Right atrium auricular region (tissue), 2 donors: ENCODE measurements at places on chromosomes 12 and 14.

- DNase-seq: no peak
These were observed 165.5 kb downstream of the SLC38A4 start for GRCh38 chr12:46660276-46660675.

DNA sequence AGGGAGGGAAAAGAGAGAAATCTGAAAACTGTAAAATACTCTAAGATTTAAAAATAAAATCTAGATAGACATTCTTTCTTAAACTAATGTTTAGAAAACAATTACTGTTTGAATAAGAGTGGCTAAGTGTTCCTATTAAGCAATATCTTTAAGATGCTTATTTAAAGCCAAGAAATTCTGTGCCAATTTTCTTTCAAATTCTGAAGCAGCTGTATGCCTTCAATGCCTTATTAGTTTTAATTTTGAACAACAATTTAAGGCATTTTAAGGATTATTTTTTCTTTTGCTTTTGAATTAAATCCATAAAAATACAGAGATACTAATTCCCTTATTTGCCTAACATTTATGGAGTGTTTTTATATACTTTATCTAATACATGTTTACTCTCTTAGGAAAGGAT, 50.3 kb upstream of the KITLG start:
- no peak for DNase-seq

DNA sequence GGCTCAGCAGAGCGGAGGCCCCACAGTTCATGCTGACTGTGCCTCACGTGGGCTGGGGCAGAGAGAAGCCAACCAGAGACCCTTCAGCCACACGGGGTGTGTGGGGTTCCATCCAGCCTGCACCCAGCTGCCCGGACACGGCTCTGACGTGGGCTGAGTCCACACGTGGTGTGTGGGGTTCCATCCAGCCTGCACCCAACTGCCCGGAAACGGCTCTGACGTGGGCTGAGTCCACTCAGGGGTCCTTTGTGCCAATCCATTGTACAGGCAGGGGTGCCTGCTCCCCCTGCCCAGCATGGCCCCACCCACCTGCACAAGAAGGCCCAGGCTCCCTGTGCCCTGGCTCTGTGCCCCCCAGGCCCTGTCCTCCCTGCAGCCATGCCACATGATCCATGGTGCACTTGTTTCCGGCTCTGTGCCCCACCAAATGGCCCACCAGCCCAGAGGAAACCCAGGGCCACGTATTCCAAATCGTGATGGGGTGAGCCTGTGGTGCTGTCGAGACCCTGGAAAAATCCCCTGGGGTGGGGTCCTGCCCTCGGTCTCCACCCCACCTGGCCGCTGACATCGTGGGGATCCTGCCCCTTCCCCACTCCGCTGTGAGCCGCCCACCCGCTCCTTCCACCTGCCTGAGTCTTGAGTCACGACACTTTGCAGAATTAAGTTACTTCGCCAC, 99.3 kb upstream of the SFSWAP start:
- no peak for DNase-seq

GRCh38 chr12:132429946-132430643, 59.9 kb upstream of the FBRSL1 start:
- DNase-seq: no peak

GRCh38 chr12:131380220-131380964, 330.5 kb upstream of the SFSWAP start:
- DNase-seq: no peak

- peak; percentile 66 for DNase-seq
These were observed 5.4 kb upstream of the CCDC177 start for GRCh38 chr14:69580009-69580577.

DNA sequence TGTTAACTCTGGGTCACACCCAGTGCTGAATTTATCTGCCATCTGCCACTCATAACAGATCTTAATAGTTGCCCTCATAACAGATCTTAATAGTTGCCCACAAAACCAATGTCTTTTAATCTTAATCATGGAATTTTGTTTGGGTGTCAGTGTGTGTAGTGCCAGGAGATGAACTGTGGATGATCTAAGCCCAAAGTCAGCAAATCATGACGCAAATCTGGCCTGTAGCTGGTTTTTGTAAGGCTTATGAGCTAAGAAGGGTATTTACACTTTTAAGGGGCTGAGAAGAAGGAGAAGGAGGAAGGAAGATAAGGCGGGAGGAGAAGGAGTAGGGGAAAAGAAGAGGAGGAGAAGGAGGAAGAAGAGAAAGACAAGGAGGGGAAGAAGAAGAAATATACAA, 10.0 kb upstream of the IL26 start:
- no peak for DNase-seq

- peak; percentile 84 for DNase-seq
These were observed 5.0 kb downstream of the CELA1 start for GRCh38 chr12:51341251-51342007.

DNA sequence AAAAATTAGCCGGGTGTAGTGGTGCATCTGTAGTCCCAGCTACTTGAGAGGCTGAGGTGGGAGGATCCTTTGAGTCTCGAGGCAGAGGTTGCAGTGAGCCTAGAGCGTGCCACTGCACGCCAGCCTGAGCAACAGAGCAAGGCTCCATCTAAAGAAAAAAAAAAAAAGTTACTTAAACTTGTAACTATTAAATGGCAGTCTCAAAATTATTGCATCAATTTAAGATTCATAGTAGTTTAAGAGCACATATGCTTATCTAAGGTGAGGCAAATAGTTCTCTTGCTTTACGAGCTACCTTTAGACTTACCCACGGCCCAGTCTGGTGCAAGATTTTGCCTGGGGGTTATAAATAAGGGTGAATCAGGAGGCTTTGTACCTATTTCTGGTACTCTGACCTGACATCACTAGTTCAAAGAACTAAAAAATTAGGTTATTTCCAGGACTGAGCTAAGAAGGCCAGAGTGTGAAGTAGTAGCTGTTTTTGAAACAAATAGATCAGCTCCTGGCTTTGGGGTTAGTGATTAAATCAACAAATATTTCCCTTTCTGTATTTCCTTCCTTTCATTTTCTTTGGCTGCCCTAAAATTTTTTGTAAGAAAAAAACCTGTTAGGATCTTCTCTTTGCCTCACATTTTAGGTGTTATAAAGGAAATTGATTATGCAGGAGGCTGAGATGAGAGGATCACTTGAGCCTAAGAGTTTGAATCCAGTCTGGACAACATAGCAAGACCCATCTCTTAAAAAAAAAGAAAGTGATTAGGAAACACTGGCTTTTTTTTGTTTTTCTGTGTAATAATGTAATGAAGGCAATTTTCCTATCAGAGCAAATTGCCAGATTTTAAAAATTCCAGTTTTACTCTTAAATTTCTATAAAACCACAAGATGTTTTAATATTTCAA, 3.6 kb downstream of the MGAT2 start:
- DNase-seq: no peak

GRCh38 chr14:54329082-54329695, 67.6 kb upstream of the CDKN3 start:
- peak; percentile 68 for DNase-seq

DNA sequence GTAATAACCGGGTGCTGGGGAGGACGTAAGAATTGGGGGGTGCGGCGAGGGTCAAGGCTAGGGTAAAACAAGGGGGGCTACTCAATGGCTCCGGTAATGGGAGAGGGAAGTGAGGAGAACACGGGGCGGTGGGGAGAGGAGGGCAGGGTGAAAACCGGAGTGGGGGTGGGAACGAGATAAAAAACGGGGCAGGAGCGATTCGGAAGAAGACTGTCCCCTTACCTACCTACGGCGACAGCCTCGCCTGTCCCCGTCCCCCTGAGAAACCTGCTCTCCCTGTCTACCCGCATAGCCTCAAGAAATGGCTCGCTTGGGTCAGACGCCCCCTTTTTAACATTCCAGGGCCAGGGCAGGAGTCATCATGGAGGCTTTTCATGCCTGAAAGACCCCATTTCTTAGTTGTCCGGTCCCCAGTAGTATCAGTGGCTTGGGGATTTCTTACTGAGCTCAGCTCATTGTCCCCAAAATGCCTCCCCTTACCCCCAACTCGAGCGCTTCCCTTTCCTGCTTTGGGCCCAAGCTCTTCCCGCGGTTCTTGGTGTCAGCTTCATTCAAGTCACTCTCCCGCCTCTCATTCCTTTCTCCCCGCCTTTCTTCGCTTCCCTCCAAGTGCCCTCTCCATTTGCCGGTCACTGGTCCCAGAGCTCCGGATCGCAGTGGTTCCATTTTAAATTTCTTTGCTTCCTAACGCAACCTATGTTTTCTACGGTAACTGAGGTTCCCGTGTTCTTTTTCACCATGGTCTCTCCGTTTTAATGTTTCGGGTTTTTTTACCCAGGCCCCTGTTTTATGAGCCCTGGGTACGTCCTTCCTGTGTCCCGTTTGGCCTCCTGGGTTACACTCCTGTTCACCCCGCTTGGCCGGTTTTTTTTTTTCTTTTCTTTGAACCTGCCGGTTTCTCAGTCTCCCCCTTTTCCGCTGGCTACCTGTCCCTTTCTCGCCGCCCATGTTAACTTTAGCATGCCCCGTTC, 1.2 kb upstream of the WSB2 start:
- DNase-seq: no peak

- DNase-seq: no peak
These were observed 117.3 kb downstream of the MED13L start for GRCh38 chr12:116160231-116160630.

GRCh38 chr14:20333494-20333841, 389 bp upstream of the CCNB1IP1 start:
- no peak for DNase-seq

GRCh38 chr12:55908726-55909512, 18.8 kb downstream of the PYM1 start:
- DNase-seq: no peak

- no peak for DNase-seq
These were observed 74.4 kb downstream of the SLC24A4 start for GRCh38 chr14:92397150-92397952.

- DNase-seq: no peak
These were observed 46.5 kb upstream of the RTL1 start for GRCh38 chr14:100950024-100950423.

DNA sequence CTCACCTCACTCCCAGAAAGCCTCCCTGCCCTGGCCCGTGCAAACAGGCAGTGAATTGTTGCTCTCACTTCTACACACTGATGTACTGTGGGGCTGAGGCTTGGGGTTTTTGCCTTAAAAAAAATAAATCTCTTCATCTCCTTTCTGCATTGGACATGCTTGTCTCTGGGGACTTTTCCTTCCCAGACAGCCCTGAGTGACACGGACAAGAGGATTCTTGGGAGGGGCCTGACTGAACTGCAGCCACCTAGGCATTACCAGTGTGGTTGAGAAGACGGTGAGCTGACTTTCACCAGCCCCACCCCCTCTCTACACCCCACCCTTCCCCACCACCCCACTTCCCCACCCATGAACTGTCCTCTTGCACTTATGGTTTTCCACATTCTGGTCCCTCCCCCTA, 51.6 kb upstream of the PARP11 start:
- DNase-seq: no peak

GRCh38 chr14:24369907-24370687, 2.1 kb downstream of the NFATC4 start:
- DNase-seq: no peak

DNA sequence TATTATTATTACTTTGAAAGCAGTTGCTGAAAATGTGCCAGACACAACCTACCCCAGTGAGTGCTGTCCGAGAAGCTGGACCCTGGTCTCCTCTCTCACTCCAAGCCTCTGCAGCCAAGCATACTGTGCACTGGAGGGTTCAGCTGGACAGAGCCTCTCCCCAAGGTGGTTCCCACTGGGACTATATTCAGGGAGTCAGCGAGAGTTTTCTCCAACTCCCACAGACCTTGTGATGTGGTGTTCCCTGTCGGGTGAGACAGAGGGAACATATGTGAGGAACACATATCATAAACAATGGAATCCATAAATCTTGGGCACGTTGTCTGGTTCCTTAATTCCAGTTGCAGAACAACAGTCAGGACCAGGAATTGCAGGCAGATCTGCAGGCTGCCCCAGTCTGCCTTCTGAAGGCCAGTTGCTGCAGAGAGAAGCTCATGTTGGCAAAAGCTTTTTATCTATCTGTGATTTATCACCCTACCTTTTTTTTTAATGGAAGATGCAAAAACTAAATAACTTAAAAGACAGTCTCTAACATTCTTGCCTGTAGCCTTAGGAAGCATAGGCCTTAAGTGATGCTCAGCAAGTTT, 619.8 kb upstream of the TBX3 start:
- no peak for DNase-seq

DNA sequence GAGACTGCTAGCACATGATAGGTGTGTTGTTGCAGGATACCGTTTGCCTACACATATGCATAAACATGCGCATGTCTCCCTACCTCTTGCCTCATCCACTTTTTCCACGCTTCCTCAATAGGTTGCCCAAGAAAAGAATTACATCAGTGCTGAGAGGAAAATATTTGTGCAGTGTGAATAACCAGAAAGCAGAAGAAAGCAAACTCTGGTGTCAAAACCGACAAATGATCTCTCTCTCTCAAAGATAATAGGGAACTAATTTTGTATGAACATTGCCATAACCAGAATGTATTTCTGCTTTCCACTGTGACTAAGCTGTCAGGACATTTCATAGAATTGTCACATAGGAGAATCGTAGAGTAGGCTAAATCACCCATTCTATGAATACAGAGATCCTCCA, 1.3 kb downstream of the CLEC7A start:
- DNase-seq: no peak

DNA sequence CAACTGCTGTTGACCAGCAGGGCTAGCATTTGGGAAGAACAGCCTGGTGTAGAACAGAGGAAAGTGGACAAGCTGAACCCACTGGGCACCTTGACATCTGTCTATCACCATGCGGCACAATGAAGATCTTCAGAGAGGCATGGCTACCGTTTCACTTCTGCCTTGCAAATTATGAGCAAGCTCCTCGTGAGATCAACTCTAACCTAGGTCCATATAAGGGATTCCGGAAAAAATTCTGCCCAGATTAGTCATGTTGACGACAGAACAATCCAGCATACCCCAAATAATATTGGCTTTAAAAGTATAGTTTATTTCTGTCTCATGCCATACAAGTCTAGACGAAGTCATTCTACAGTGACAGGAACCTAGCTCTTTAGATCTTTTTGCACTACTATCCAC, 91.6 kb upstream of the ATF7IP start:
- DNase-seq: no peak

DNA sequence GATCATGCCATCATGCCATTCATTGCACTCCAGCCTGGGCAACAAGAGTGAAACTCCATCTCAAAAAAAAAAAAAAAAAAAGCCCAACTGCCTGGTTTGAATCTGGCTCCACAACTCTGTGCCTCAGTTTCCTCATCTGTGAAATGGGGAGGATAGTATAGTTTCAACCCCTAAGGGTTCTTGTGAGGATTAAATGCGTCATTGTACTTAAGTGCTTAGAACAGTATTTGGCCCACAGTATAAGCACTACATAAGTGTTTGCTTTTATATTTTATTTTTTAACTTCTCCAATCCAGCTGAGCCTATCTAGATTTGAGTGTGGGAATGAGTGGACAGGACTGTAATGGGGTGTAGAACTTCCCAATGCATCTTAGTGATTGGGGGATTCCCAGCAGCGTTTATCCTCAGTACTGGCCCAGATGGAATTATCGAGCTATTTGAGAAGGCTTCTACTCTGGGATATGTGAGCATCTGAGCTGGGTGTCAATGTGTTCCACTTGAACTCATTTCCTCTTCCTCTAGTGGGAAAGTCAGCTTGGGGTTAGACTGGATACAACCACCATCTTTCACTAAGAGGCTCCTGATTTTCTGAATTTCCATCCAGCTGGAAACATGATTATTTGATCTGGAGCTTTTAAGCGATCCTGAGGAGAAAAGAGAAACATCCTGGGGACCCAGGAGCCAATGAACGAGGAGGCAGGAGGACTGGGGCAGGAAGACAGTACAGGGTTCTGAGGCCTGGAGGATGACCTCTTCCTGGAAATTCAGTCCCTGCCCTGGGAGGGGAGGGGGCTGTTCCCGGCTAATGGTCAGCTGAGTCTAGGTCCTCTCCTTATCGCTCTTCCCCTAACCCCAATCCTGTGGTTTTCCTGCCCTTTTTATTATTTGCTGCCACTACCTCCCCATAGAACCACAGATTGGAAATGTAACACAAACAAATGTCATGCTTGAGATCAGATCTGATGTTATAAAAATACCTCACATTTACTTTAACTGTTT, 9.3 kb upstream of the ESPL1 start:
- no peak for DNase-seq
